ENCODE measurements at places on chromosomes 6 and 20. TPM values are rescaled to one million over a fixed set of nuclear protein-coding genes. Genes with fewer than 3 reads are reported as not detected.

DNA sequence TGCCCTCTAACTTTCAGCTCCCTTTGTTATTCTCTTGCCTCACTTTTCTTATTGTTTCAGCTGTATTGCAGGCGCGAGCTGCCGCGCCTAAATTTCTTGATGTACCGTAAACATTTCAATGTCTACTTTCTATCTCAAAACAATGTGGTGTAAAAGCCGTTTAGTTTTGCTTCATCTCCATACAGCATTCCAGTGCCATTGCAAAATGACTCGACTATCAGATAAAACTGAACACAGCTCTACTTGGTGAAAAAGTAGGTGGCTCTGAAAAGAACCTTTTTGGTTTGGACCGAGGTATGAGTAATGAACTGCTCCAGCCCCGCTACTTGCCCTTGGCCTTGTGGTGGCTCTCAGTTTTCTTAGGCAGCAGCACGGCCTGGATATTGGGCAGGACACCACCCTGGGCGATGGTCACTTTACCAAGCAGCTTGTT, 74.6 kb downstream of the OR2B2 start:
- H3K27ac ChIP-seq: peak overlapping the region; percentile 94
- peaks cover 36% of the 10 kb centered on the region for H3K4me1 ChIP-seq
- H3K4me3 ChIP-seq: peak overlapping the region; percentile 76
- no peaks in the 10 kb centered on the region for H3K36me3 ChIP-seq
- no peak for DNase-seq

DNA sequence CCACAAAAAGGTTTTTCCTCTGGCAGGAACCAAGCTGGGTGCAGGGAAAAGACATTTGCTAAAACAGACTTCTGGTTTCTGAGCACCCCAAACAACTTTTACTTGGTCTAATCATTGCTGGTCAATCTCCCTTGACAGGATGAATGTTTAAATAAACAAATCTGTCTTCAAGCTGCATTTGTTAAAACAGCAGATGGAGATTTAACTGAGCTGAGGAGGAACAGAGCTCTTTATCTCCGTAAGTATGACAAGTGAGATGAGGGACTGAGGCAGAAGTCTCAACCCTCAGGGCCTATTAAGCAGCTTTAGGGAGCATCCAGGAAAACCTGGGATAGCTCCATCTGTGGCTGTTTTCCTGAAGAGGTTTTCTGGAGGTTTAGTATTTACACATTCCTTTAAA, 40.6 kb downstream of the NINL start:
- H3K4me1 ChIP-seq: peaks cover 14% of the 10 kb centered on the region
- H3K36me3 ChIP-seq: no peaks in the 10 kb centered on the region
- no peak for DNase-seq

GRCh38 chr6:16651871-16652270, 109.4 kb downstream of the ATXN1 start:
- no peaks in the 10 kb centered on the region for H3K27me3 ChIP-seq
- H3K36me3 ChIP-seq: peaks cover 6% of the 10 kb centered on the region
- H3K27ac ChIP-seq: peak overlapping the region; percentile 57

- DNase-seq: no peak
- H3K4me1 ChIP-seq: no peaks in the 10 kb centered on the region
- no peaks in the 10 kb centered on the region for H3K36me3 ChIP-seq
- no peak overlapping the region for H3K27ac ChIP-seq
- no peaks in the 10 kb centered on the region for H3K27me3 ChIP-seq
- H3K4me3 ChIP-seq: no peak overlapping the region
These were observed 3.5 kb downstream of the FKBP1C start for GRCh38 chr6:63214816-63215215.

The CLPSL2 gene
- not detected for total RNA-seq

DNA sequence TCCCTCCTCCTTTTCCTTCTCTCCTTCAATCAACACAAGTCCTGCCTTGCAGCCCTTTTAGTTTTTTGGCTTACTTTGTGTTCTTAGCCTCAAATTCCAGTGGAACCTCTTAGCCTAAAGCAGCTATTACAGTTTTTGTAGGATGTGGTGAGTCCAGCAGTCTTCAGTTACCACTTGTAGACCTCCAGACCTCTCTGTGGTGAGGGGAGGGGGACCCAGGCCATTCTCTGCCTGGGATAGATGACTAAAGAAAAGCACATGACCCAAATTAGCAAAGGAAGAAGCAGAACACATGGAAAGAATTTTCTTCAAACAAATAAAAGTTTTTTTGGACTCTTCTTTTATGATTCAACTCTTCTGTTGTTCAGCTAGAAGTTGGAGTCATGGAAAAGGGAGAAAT, 246.5 kb downstream of the HAO1 start:
- no peak for DNase-seq
- H3K27me3 ChIP-seq: no peaks in the 10 kb centered on the region
- H3K36me3 ChIP-seq: no peaks in the 10 kb centered on the region
- H3K4me3 ChIP-seq: no peak overlapping the region
- no peak overlapping the region for H3K27ac ChIP-seq

The XKR7 gene
- not detected for total RNA-seq

The CD2AP gene
- 31.5 TPM for total RNA-seq

- H3K4me3 ChIP-seq: no peak overlapping the region
- DNase-seq: no peak
- H3K27me3 ChIP-seq: peaks cover 3% of the 10 kb centered on the region
- no peaks in the 10 kb centered on the region for H3K4me1 ChIP-seq
- no peak overlapping the region for H3K27ac ChIP-seq
These were observed 142.1 kb upstream of the MLN start for GRCh38 chr6:33945931-33946330.

- H3K36me3 ChIP-seq: peaks cover 100% of the 10 kb centered on the region
- H3K4me1 ChIP-seq: no peaks in the 10 kb centered on the region
- DNase-seq: no peak
- no peaks in the 10 kb centered on the region for H3K27me3 ChIP-seq
- no peak overlapping the region for H3K27ac ChIP-seq
These were observed 10.1 kb upstream of the C20orf204 start for GRCh38 chr20:64025826-64026412.

DNA sequence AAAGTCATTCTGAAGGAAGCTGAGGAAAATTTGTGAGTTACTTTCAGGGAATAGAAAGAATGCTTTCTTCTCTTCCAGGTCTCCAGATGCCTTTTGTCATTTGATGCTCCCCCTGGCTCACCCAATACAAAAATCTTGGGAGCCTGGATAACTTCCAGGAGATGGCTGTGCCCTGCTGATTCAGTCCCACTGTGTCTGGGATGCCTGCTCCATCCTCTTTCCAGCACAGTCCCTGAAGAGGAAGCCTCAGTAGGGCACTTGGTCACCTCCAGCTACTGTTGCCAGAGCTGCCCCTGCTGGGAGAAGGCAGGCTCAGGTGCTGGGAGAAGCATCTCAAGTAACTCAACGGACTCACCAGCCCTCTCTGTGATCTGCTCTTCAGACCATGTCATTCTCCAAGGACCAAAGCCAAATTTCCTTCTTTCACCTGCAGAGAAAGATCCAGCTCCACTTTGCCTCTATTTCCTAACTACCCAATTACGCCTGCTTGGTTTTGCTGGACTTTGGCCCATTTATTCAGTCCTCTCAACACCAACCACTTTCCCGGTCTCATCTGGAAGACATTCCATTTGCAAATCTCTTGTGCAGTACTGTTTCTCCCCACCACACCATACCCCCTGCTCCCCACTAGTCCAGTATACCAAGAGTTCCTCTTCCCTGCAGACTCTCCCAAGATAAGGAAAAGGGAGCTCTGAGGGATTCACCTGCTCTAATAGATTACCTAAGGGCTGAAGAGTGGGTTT, 53.3 kb downstream of the SLC23A2 start:
- DNase-seq: no peak
- H3K36me3 ChIP-seq: no peaks in the 10 kb centered on the region
- no peak overlapping the region for H3K27ac ChIP-seq
- H3K4me3 ChIP-seq: no peak overlapping the region
- no peaks in the 10 kb centered on the region for H3K27me3 ChIP-seq

DNA sequence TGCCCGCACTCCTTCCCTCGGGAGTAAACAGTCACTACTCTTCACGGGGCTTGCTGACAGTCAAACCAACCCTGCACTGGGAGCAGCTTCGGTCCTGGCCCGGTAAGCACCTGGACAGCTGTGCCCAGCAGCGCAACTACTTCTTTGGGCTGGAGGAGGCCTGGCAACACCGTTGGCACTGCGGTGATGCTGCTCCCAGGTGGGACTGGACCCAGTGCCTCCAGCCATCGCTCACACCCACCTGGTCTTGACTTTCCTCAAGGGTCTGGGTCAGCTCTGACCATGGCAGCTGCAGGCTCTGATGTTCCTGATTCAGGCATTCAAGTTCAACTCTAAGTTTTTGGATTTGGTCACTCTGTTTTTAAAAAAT, 53.8 kb downstream of the GINS1 start:
- no peaks in the 10 kb centered on the region for H3K4me1 ChIP-seq

The MTFR2 gene
- 4.7 TPM for total RNA-seq

- no peaks in the 10 kb centered on the region for H3K27me3 ChIP-seq
- no peak overlapping the region for H3K27ac ChIP-seq
- peaks cover 34% of the 10 kb centered on the region for H3K4me1 ChIP-seq
These were observed 21.7 kb downstream of the KCNK5 start for GRCh38 chr6:39207416-39208222.

DNA sequence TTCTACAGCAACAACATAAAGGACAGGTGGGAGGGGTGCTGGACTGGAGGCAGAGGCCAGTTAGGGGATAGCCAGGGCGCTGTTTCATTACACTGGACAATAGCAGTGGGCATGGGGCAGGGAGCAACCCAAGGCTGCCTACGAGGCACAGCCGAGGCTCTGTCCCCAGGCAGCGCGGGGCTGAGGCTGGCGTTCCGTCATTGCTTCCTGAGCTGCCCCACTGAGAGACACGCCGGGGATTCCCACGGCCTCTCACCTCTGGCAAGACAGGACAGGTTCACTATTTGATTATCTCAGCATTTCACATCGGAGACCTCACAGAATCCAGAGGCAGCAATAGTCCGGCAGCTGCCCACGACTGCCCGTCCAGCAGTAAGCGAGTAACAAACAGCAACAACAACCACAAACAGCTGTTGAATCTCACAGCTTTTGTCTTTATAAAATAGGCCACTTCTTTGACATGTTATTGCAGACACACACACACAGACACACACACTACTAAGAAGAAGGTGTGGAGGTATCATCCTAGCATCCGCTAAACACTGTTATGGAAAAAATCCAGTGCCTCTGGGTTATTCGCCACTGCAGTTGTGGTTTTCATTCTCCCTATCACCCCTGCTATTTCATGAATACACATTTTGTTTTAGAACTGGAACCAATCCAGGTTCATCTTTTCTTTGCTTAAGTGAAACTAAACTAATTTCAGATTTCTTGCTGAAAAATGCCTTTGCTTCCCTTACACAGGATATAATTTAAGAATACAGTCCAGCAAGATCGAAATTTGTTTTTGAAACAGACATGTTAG, 19.5 kb downstream of the KIF25 start:
- peaks cover 6% of the 10 kb centered on the region for H3K4me1 ChIP-seq
- H3K27me3 ChIP-seq: peaks cover 10% of the 10 kb centered on the region
- no peak for DNase-seq
- H3K27ac ChIP-seq: no peak overlapping the region
- no peaks in the 10 kb centered on the region for H3K36me3 ChIP-seq
- H3K4me3 ChIP-seq: no peak overlapping the region

Data from suprapubic skin (tissue), 4 donors.